ENCODE measurements at places on chromosomes 7 and 10.

- DNase-seq, result no peak
These were observed 92.8 kb downstream of the CD36 start for GRCh38 chr7:80731281-80731680.

DNA sequence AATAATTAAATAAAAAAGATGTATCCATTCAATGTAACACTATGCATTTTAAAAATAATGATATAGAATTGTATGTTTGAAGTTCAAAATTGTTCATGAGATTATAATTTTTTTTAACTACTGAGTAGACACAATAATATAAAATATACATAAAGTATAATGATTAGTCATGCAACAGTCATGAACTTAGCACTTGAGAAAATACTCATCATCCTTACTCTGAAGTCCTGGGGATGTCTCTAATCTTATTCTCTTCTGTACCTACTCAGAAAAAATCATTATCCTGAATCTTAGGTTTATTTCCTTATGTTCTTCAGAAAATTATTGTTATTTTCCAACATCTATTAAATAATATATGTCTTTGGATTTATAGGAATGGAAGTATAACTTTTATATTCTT lies 26.4 kb upstream of the IKZF1 start:
- no peak for DNase-seq

DNA sequence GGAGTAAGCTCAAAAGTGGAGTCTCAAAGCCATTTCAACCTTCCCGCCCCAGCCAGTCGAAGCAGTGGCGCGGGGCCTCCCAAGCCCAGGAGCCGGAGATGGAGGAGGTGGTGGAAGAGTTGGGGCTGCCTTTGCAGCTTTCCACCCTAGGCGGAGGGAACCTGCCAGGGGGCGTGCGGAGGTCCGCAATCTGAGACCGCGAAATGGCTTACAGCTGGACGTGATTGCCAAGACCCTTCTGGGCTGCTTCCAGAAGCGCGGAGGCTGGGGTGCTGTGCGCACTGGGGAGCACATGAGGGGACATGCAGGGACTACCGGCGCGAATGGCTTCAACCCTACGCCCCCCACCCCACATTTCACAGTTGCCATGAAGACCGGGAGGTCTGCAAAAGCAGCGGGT lies 86.2 kb downstream of the PRR15 start:
- DNase-seq, result no peak

DNA sequence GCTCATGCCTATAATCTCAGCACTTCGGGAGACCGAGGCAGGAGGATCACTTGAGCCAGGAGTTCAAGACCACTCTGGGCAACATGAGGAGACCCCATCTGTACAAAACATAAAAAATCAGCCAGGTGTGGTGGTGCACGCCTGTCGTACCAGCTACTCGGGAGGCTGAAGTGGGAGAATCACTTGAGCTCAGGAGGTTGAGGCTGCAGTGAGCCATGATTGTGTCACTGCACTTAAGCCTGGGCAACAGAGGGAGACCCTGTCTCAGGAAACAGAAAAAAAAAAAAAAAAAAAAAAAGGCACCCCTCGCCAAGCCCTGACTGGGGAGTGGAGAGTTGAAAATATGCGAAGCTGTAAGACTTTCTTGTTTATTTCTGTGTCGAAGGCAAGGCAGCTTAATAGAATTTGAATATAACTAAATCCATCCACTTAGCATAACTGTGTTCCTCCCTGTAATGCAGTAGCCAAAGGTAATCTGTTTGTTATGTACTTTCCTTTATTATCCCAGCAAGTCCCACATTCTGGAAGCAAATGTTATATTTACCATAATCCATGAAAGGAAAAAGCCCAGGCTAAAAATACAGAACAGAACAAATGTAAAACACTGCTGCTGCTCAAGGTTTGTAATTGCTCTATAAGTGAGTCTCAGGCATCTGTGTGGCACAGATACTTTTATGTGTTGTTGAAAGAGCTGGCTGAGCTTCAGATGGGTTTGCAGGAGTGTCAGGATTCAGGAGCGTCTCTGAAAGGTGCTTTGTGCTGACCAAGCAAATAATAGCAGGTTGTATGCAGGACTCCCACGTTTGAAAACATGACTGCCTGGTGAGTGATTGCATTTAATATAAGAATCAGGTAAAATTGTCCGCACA lies 127.2 kb downstream of the CELF2 start:
- DNase-seq, result peak; percentile 30

DNA sequence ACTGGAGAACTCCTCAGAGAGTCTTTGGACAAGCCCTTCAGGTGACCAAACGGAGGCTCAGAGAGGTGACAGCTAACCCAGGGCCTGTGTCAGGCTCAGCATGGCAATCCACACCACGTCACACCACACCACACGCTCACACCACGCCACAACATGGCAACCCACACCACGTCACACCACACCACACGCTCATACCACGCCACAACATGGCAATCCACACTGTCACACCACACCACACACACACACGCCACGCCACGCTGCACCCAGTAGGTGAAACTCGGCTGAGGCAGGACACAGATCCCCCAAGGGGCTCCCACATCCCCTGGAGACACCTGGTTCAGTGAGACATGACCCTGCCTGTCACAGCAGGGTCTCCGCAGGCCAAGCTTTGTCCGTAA lies 107.3 kb downstream of the PDGFA start:
- no peak for DNase-seq

GRCh38 chr10:70513848-70514309 lies 35.3 kb downstream of the PALD1 start:
- no peak for DNase-seq

DNA sequence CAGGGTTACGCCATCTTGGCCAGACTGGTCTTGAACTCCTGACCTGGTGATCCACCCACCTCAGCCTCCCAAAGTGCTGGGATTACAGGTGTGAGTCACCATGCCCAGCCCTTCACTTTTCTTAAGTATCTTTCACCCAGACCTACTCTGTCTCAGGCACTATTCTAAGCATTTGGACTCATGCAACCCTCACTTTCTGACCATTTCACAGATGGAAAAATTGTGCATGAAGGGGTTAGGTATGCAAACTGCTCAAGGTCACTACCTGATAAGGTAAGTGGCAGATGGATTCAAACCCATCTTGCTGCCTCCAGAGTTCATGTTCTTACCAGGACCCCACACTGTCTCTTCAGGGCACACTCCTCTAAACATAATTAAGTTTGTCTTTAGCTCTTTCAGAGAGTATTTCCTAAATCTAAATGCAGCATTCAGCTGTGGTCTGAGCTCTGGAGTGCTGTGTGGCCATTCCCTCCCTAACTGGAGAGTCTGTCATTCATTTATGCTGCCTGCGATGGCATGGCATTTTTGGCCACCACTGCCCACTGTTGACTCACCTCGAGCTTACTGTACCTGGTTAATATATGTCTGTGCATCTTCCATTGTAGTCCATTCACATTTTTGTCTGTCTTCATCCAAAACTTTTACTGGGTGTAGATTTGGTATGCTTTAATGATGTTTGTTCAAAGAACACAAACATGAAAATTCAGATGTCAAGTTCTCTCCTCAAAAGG lies 88.4 kb downstream of the CCDC71L start:
- no peak for DNase-seq

DNA sequence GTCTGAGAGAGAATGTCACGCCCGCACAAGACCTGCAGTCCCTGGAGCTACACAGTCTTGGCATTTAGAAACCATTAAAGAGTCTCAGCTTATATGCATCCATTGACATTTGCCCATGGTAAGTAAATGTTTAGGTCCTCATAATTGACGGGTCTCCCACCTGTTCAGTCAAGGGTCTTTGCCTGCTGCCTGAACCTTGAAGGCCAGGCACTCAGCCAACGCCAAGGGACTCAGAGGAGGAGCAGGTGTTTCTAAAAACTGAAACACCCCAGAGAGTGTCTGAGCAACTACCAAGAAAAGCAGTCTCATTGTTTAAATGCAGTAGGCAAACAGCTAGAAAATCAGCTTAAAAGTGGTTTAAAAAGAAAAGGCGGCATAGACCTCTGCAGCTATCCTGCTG lies 264.7 kb upstream of the AKR1E2 start:
- no peak for DNase-seq

GRCh38 chr7:137987563-137987962 lies 14.3 kb downstream of the CREB3L2 start:
- DNase-seq, result no peak
